ENCODE measurements at places on chromosomes 1 and 21.

DNA sequence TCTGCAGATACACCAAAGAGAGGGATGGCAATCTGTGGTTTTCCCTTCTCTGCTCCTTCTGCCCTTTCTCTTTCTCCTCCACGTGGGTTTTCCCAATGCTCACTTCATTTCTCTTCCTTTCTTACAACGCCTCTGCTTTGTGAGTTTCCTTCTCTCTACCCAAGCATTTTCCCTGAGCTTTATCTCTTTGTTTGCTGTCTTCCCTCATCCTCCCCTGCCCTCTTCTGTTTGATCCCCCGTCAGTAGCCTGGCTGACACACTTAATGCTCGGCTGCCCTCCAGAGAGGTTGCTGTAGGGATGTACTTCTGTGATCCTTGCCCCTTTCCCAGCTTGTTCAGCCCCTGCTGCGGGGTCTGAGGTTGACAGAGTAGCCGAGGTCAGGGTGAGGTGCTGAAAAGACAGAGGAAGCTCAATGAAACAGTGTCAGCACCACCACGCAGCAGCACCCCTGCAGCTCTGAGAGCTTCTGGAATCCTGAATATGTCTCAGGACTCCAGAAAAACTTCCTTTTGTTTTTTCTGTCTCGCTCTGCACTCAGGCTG lies 6.0 kb downstream of the EDARADD start:
- DNase-seq = peak; percentile 26

DNA sequence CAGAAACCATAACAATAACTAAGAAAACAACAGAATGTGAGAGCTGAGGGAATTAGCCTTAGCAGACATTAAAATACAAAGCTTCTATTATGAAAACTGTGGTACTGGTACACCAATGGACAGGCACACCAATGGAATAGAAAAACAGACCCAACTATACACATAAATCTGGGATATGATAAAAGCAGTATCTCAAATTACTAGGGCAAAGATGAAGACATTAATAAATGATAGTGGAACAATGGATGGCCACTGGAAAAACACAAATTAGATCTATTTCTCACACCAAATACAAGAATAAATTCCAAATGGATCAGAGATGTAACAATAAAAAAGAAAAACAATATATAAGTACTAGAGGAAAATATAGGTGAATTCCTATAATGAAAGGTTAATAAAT lies 65.4 kb upstream of the SLFNL1 start:
- DNase-seq = no peak

- DNase-seq = no peak
Measured at GRCh38 chr1:37949524-37950152, 2.8 kb upstream of the INPP5B start.

GRCh38 chr21:46183910-46184624 lies at the start of gene SPATC1L:
SPATC1L (minus strand) TSS chr21:46184459; CDS start chr21:46182816, 1,643 bp downstream.
- DNase-seq = peak; percentile 43

GRCh38 chr1:30911059-30911954 lies 2.7 kb upstream of the SDC3 start:
- peak; percentile 81 for DNase-seq

DNA sequence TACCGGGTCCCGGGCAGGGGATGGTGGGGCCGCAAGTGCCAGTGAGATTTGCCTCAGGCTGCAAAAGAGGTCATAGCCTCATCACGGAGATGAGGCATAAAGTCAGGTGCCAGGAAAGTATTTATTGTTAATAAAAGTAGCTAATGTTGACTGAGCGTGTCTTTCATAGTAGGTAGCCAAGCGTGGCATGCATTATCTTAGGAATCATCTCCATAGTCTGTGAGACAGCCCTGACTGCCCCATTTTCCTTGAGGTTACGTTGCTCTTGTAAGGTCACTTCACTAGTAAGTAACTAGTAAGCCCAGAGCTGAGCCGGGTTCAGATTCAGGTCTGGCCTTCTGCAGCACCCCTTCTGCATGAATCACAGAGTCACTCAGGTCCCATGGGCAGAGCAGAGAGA lies 174.2 kb downstream of the CAMTA1 start:
- DNase-seq = no peak

- no peak for DNase-seq
Measured at GRCh38 chr1:2956576-2956975, 64.7 kb upstream of the ACTRT2 start.

DNA sequence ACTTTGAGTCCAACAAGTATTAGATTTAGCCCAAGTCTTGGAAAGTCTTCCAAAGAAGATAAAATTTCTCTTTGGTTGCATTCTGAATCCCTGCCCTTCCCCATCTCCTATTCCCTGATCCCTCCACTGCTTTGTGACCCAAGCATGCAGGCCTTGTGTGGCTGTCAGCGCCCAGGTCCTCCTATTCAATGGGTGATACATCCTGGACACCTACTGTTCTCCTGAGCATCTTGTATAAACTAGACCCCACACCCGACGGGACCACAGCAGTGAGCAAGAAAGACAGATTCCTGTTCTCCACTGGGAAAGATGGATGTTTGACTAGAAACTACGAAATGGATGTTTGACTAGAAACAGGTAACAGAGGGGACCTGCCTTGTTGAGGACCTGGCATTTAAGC lies 136.6 kb downstream of the KIF26B start:
- DNase-seq = no peak

DNA sequence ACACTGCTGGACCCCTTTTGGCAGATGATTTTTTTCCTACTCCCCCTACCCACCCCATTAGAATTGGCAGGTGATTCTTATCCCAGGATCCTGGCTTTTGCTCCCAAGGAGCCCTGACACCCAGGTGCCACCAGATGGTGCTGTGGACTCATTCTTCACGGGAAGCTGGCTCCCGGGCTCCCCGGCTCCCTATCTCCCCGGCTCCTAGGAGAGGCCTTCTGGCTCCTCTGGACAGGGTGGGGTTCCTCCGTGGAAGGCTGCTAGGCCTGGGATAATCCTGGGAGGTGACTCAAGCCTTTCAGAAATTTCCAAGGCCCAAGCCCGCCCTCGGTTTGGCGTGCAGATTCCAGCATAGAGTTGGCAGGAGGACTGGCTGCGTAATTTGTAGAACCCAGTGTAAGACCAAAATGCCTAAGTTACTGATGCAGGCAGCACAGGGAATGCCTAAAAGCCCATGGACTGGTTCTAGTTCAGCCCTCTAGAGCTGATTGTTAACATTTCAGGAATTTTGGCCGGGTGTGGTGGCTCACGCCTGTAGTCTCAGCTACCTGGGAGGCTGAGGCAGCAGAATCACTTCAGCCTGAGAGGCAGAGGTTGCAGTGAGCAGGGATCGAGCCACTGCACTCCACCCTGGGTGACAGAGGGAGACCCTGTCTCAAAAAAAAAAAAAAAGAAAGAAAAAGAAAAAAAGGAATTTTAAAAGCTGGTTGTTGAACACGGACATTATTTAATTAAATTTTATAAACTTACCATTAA lies 6.8 kb upstream of the BSDC1 start:
- DNase-seq = peak; percentile 83

GRCh38 chr1:244603498-244603897 lies 49.4 kb upstream of the DESI2 start:
- no peak for DNase-seq

GRCh38 chr1:200686620-200687019 lies 16.9 kb upstream of the DDX59 start:
- no peak for DNase-seq

DNA sequence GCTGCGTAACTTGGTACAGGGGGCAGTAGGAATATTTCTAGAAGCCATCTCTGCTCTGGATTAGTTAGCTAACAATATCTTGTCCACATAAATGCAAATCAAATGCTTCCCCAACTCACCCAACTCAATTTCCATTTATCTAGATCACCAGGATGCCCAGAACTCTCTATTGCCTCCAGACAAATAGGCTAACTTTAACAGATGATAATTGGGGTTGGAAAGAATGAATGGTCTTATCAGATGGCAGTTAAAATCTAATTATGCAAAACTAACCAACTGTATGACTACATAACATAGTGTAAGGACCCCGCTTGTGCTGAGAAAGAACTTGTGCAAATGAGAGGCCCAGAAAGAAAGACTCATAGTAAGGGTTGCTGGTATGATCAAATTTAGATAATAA lies 1024.8 kb downstream of the PLA2G4A start:
- no peak for DNase-seq

DNA sequence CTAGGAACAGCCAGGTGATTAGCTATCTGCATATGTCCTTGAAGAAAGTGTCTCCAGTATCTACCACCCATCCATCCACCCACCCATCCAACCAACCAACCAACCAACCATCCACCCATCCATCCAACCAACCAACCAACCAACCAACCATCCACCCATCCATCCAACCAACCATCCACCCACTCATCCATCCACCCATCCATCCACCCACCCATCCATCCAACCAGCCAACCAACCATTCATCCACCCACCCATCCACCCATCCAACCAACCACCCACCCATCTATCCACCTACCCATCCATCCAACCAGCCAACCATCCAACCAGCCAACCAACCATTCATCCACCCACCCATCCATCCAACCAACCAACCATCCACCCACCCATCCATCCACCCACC lies 12.1 kb downstream of the C21orf58 start:
- DNase-seq = no peak

GRCh38 chr1:98661544-98662355 lies at the start of gene SNX7:
SNX7 (plus strand) TSS chr1:98661721; CDS start chr1:98661732, 11 bp downstream.
- DNase-seq = peak; percentile 90

GRCh38 chr1:240999826-241000225 lies 357.2 kb downstream of the RGS7 start:
- no peak for DNase-seq

GRCh38 chr1:26541431-26541815 lies 11.9 kb downstream of the RPS6KA1 start:
- DNase-seq = no peak

GRCh38 chr1:15305468-15305770 lies 58.4 kb downstream of the FHAD1 start:
- DNase-seq = no peak

DNA sequence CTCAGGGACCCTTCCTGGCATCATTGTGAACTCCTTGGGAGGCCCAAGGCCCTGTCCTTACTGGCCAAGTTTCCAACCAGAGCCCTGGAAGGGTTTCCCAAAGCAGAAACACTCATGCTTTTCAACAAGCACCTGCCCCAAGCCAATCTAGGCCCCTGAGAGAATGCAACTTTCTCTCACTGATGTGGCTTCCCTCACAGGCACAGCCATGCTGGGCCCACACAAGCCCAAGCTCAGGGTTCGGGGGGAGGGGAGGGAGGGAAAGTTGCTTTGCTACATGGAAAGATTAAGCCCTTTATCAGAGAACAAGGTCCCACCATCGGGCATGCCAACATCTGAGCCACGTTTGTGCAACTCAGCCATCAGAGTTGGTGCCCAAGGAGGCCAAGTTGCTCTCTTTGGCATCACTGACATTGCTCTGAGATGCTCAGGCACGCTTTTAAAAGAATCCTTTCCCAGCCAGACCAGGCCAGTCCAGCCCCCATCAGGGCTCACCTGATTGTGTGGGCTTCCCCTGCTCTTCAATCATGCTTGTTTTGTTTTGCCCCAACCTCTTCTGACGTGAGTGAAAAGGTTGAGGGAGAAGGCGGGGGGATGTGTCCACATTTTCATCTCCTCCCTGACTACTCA lies 43.5 kb downstream of the RIMS3 start:
- DNase-seq = no peak

- DNase-seq = no peak
Measured at GRCh38 chr1:225651872-225652728, 823 bp downstream of the ENAH start.

GRCh38 chr1:188365874-188366273 lies 1537.1 kb downstream of the PLA2G4A start:
- no peak for DNase-seq

- peak; percentile 26 for DNase-seq
Measured at GRCh38 chr1:43074244-43074643, 97.8 kb downstream of the EBNA1BP2 start.

DNA sequence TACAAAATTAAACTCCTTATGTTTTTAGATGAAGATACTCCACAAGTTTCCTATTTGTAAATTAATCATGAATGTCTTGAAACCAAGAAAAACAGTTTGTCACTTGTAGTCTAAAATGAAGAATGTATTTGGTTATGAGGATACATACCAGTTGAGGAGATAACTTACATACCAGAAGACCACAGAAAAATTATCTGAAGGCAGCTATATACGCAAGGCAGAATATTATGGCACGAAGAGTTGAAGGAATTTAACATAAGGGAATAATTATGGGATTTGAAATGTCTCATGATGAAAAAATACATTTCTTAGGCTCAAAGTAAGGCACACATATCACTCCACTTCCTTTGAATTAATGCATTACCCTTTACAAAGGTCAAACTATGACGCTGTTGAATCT lies 73.3 kb downstream of the IFI44 start:
- DNase-seq = no peak

- peak; percentile 90 for DNase-seq
Measured at GRCh38 chr1:209435654-209436566, 147.6 kb upstream of the CAMK1G start.

- no peak for DNase-seq
Measured at GRCh38 chr1:10869933-10870332, 73.5 kb upstream of the CASZ1 start.

GRCh38 chr1:20949871-20950590 lies 162.9 kb upstream of the HP1BP3 start:
- DNase-seq = no peak

- DNase-seq = no peak
Measured at GRCh38 chr1:38063616-38064015, 17.0 kb upstream of the POU3F1 start.

GRCh38 chr21:33762803-33763581 lies 120.7 kb downstream of the ITSN1 start:
- no peak for DNase-seq

DNA sequence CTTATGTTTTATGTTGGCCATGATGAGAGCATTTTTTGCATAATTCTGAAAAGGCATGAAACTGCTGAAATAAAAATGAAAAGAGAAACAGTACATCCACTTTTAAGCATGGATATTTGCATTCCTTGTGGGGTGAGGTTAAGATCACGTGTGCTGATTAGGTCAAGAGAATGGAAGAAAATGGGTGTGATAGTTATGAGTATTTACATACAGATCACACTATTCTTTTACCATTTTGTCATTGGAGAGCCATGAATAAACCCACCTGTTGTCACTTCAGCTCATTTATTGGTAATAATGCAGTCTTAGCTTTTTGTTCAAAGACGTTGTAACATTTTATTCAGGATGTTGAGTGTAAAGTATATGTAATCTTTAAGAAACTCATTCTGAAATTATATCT lies 153.2 kb downstream of the NOS1AP start:
- DNase-seq = no peak

- no peak for DNase-seq
Measured at GRCh38 chr1:152448095-152448494, 34.0 kb upstream of the CRNN start.

- DNase-seq = peak; percentile 65
Measured at GRCh38 chr1:923131-923990, at the start of gene SAMD11. SAMD11 (plus strand) TSS chr1:923923; CDS start chr1:924432, 509 bp downstream.

Measured in endothelial cell (in vitro differentiated cells).